ENCODE measurements at places on chromosomes 3 and 15.

GRCh38 chr3:140941090-140941433 lies 574 bp upstream of the SLC25A36 start:
- no peak for DNase-seq

- DNase-seq, result no peak
Observed at GRCh38 chr15:26433818-26434217, 339.0 kb downstream of the GABRB3 start.

GRCh38 chr3:73555076-73555475 lies 69.7 kb downstream of the PDZRN3 start:
- no peak for DNase-seq

- DNase-seq, result no peak
Observed at GRCh38 chr3:37029516-37030163, 36.3 kb downstream of the MLH1 start.

- no peak for DNase-seq
Observed at GRCh38 chr3:138942271-138942670, 4.7 kb downstream of the FOXL2 start.

- DNase-seq, result no peak
Observed at GRCh38 chr15:29822100-29822683, at the start of gene TJP1. Gene TJP1, minus strand, starts transcription at chr15:29822468. Its CDS starts 440 bp downstream, at chr15:29822028.
